Mammary epithelial cell (primary cell): ENCODE measurements at places on chromosomes 2 and 18.

GRCh38 chr2:13654416-13654815, 937.7 kb downstream of the TRIB2 start:
- DNase-seq, result peak; percentile 71

- no peak for DNase-seq
Measured at GRCh38 chr2:381941-382727, 94.2 kb upstream of the ALKAL2 start.

- no peak for DNase-seq
Measured at GRCh38 chr2:111636905-111637304, 247.1 kb downstream of the ANAPC1 start.

DNA sequence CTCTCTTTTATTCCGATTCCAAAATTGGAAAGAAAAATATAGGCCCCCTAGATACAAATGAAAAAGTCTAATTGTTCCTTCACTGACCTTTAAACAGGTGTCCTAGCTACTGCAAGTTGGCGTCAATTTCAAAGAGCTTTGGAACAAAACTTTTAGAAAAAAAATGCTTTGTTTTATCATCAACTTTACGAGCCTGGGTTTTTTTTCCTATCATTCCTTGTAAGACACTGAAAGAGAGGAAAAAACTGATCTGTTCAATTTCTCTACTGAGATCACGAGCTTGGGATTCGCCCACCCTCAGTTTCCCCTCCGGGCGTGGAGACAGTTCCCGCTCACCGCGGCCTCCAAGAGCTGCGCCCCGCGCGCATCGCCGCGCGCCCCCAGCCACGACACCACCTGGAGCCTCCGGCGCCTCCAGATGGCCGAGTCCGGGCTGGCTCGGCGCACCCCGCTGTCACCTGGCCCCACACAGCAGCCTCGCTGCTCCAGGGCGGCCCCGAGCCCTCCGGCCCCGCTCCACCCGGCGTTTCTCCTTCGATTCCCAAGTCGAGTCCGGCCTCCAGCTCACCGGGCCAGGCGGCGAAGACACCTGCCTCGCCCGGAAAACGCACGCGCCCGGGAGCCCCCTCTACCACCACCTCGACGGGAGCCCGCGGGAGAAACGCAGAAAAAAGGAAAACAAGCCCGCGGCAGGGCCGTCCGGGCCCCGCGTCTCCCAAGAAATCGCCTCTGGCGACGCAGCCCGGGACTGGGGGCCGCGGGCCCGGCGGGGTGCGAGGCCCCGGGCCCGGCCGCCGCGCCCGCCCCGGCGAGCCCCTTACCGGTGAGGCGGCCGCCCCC, 656 bp downstream of the TBC1D8 start:
- DNase-seq, result no peak

- DNase-seq, result no peak
Measured at GRCh38 chr18:72187956-72188355, 356.2 kb downstream of the CBLN2 start.

DNA sequence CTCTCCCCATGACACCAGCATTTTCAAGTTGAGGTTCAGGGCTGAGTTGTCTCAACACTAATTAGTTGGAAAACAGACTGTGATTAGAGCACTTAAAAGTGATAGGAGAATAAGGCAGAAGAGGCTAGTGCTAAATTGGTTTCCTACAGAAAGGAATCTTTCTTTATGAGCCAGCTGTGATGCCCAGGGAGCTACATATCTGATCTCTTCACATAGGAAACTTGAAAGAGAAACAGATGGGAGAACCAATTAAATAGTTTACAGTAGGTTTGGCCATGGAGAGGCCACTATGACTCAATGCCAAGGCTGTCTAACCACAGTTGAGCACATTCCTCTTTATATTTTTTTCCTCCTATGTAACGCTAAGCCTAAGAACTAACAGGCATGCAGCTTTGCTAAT, 418.3 kb upstream of the CYRIA start:
- no peak for DNase-seq

GRCh38 chr2:57181315-57182038, 865.1 kb upstream of the VRK2 start:
- peak; percentile 34 for DNase-seq

GRCh38 chr18:63099848-63100629, 219.5 kb downstream of the BCL2 start:
- no peak for DNase-seq

- DNase-seq, result no peak
Measured at GRCh38 chr2:234708717-234709116, 211.8 kb upstream of the ARL4C start.

- no peak for DNase-seq
Measured at GRCh38 chr2:159164457-159164911, 122.0 kb downstream of the WDSUB1 start.

GRCh38 chr2:120871881-120872620, 136.4 kb downstream of the GLI2 start:
- DNase-seq, result no peak

DNA sequence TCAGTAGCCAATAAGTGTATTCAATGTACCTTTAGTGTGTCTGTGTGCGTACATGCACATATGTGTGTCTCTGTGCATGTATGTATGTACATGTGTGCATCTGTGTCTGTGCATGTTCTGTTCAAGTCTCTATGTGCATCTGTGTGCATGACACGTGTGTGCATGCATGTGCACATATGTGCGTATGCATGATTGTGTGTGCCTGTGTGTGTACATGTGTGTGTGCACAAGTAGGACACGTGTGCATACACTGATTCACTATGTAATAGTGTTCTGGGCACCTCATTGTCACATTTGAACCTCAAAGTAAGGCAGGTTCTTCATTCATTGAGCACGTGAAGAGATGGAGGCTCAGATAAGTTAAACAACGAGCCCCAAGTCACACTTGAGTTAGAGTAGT, 142.6 kb upstream of the COPS8 start:
- DNase-seq, result no peak

DNA sequence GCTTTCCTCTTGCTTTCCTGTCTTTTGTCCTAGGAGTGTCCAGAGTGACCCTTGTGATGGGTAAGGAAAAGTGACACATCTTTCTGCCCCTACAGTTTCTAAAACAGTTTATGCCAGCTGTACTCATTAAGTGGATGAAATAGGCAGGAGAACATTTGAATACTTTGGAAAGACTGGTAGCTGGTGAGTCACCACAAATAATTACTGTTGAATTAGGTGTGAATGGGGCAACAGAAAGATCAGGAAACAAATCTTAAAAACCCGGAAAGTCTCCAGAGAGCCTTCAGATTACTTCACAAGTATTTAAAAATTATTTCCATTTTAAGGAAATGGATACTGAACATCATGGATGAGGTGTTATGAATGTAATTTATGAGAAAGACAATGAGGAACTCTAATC, 278.5 kb downstream of the CLIP4 start:
- no peak for DNase-seq

GRCh38 chr18:44852818-44853217, 172.1 kb downstream of the SETBP1 start:
- no peak for DNase-seq

GRCh38 chr18:682833-683232, 25.4 kb downstream of the TYMS start:
- no peak for DNase-seq

DNA sequence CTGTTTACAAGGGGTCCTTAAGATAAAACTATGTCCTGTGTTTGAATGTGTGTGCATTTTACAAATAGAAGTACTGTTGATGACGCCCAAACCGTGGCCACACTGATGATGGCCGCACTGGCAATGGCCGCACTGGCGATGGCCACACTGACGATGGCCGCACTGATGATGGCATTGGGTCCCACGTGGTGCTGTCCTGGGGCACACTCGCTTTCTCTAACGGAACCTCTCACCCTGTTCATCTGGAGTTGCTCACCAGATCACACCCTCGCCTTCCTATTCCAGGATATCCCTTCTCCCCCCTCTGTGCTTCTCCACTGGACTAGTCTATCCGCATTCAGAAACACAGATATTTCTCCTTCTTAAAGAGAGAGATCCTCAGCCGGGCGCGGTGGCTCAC, 192.4 kb downstream of the EIPR1 start:
- no peak for DNase-seq

DNA sequence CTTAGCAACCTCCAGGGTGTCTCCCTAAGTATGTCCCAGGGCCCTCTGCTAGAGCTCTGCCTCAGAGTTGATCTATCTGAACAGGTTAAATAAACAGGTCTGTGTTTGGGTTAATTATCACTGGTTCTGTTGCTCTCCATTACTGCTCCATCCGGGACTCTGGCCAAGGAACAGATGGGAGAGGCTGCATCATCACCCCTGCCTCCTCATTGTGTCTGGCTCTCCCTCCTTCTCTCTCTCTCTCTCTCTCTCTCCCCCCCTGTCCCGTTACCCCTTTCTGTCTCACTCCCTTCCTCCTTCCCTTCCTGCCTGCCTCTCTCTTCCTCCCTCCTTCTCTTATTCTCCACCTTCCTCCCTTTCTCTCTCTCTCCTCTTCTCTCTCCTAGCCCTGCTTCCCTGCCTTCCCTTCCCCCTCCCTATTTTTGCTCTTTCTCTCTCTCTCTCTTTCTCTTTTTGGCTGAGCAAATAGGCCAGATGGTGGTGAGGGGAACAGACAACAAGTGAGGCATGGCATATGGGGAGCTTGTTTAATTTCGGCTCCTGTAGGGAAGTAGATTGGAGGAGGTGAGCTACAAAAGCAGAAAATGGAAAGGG, 62.1 kb downstream of the SETBP1 start:
- no peak for DNase-seq

DNA sequence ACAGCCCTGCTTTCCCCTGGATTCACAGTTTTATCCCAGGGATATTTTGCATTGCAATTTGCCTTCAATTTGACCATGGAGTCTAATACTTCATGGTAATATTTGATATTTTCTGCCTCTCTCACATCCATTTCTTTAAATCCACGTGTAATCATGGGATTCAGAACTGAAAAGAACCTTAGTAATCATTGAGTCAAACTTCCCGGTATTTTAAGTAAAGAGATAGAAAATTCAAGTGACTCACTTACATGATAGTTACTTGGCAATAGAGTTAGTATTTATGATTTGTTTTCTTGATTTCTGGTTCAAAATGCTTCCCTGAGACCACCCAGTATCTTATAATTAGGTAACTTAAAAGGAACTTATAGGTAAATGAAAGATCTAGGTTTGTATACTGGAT, 33.7 kb upstream of the CDC42EP3 start:
- DNase-seq, result no peak

DNA sequence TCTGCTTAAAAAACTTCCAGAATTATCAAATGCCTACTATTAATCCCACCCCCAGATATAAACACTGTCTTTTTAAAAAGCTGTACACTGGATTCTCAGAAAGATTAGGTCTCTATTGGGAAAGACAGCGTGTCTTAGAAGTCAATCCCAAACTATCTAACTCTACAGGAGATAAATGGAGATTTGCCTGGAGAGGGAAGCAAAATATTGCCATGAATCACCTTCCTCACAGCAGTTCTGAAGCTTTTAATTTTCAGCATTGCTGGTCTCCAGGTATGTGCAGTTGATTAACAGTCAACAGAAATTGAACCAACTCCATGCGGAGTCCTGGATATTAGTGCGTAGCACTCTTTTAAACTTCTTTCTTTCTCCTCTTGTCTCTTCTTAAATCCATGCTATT, 122.2 kb downstream of the DSC3 start:
- no peak for DNase-seq

- no peak for DNase-seq
Measured at GRCh38 chr2:10829299-10829698, 16.7 kb upstream of the PDIA6 start.

GRCh38 chr18:70290482-70291294, 1.8 kb downstream of the SOCS6 start:
- no peak for DNase-seq

GRCh38 chr2:728165-728564, 51.0 kb upstream of the TMEM18 start:
- no peak for DNase-seq

- no peak for DNase-seq
Measured at GRCh38 chr2:57452634-57453033, 594.0 kb upstream of the VRK2 start.

GRCh38 chr2:238220892-238221521, 17.5 kb upstream of the ILKAP start:
- peak; percentile 32 for DNase-seq

DNA sequence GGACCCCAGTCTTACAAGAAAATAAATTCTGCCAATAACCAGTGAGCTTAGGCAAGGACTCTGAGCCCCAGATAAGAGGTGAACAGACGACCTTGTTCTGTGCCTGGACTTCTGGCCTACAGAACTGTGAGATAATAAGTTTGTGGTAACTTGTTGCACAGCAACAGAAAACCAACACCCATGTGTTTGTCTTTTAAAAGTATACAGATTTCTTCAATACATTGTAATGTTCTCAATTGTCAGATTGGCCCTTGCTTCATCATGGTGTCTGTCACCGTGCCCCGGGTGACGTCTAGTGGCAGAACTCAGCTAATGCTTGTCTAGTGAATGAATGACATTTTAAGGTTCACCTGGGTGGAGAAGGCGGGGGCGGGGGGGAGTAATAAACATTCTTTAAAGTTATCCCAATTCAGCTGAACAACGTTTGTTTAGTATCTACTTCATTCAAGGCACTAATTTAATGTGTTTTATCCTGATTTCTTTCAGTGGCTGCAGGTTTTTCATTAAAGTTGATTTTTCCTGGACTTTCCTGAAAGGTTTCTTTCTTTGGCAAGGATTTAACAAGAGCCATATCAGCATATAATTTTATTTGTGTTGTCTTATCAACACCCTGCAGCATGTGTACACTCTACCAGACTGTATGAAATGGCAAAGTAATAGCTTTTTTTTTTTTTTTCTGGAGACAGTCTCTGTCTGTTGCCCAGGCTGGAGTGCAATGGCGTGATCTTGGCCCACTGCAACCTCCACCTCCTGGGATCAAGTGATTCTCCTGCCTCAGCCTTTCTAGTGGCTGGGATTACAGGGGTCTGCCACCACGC, 123.8 kb upstream of the DLX2 start:
- peak; percentile 56 for DNase-seq

DNA sequence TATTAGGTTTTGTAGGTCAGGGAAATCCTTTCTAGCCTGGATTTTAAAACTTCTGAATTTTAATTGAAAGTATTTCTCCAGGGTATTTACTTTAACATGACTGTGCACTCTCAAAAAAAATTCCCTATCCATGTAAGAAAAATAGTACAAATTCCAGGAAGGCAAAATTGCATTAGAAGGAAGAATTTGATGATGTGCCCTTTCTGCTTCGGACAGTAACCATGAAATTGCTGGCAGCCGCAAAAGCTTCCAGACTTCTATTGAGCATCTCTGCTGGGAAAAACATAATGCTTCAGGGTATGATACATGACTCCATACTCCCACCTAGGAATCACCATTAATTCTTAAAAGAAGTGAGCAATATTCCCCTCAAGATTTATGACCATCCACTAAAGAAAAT, 17.2 kb upstream of the KLF7 start:
- DNase-seq, result no peak

- DNase-seq, result peak; percentile 35
Measured at GRCh38 chr2:86314125-86314524, 23.3 kb downstream of the REEP1 start.
